COR-L47 (cell line): ENCODE measurements at places on chromosomes 12 and 14.

- peak; percentile 82 for DNase-seq
Measured at GRCh38 chr12:78863482-78864402, 832 bp upstream of the SYT1 start.

- no peak for DNase-seq
Measured at GRCh38 chr12:13101821-13102375, 1.6 kb downstream of the GSG1 start.

- DNase-seq = no peak
Measured at GRCh38 chr12:42135259-42135814, 9.3 kb downstream of the GXYLT1 start.

GRCh38 chr12:130965668-130966067, 12.0 kb downstream of the ADGRD1 start:
- no peak for DNase-seq

DNA sequence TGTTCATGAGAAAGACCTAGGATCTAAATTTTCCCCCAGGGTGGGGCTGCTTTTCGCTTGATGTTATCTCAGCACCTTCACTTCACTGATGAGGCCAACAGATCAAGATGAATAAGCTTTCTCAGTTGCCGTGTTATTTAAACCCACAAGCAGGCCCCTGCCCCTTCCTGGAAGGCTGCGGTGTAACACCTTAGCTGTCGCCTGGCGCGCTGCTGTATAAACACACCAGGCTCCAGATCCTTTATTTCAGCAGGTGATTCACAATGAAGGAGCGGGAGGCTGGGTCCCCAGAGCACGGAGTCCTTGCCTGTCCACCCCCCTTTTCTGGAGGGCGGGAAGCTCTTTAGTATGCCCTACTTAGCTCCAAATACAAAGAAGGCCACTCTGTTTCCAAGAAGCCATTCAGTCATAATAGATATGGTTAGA, 515.4 kb downstream of the FUT8 start:
- peak; percentile 90 for DNase-seq

- DNase-seq = peak; percentile 52
Measured at GRCh38 chr12:130335517-130336392, 1.9 kb upstream of the PIWIL1 start.

GRCh38 chr12:16604596-16605252, 1.2 kb downstream of the LMO3 start:
- DNase-seq = no peak

- DNase-seq = no peak
Measured at GRCh38 chr14:101959277-101959676, 5.1 kb upstream of the DYNC1H1 start.

- DNase-seq = no peak
Measured at GRCh38 chr12:116933091-116933490, 22.3 kb downstream of the FBXW8 start.

DNA sequence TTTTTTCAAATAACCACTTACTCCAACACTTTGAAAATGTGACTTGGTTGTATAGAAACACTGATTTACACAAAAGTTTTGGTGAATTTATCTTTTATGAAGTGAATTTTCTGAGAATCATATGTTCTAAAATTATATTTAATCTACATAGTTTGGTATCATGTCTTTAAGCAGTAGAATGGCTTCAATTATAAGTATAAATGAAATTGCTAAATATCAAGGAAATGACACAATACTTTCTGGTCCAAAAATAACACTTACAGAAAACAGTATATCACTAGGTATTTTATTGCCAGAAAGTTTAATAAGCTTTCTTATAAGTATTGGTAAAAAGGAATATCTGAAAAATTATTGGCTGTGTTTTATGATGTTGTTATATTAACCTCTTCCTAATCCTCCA, 90.9 kb downstream of the SRGAP1 start:
- no peak for DNase-seq

- peak; percentile 64 for DNase-seq
Measured at GRCh38 chr12:106345746-106346145, 11.8 kb upstream of the POLR3B start.

DNA sequence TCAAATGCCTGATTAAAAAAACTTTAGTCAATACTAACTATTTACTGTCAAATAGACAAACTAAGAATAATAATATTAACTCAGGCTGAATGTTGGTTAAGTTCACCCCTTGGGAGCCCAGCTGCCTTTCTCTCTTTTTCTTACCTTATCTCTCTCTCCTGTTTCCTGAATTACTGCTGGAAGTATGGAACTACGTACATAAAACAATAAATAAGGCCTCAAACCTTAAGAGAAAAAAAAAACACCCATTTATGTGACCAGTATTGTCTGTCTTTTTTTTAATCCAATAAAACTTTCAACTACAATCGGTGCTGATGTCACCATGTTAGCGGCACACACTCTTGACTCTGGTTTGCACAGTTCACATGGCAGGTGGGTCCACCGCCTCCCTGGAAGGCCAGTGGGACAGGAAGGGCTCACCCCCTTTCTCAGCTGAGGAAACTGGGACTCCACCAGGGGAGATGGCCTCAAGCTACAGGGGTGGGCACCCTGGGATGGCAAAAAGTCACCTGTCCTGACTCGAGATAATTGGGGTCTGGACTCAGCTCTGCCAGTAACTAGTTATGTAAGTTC, 21.3 kb downstream of the BCL11B start:
- DNase-seq = no peak

GRCh38 chr14:57933349-57933748, 67.5 kb upstream of the SLC35F4 start:
- DNase-seq = no peak

DNA sequence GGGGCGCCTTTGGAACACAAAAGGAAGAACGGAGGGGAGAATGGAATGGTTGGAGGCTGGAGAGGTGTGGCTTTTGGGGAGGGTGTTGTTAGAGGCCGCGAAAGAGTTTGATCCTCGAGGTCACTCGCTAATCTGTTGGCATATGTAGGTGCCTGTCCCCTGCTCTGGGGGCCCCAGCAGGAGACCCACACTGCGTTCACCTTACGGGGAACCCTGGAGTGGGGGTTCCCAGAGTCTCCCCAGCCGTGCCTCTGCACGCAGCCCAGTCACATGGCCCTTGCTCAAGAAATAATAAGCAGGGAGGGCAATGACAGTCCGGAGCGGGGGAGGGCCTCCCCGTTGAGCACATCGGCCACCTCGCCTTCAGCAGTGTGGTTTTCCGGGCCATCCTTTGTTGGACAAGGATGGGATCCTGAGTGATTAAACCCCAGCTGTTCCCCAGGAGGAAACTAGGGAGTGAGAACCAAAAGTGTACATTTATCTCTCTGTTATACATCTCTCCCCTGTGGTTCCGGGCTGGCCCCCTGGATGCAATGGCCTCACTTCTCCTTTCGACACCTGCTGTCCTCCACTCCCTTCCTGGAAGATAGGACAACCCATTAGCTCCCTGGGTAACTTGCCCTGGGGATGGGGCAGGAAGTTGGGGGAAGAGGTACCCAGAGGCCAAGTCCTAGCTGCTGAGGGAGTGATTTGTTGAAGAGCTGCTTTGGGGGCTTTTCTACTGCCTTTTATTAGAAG, 1.3 kb downstream of the PLEKHG3 start:
- peak; percentile 47 for DNase-seq

- no peak for DNase-seq
Measured at GRCh38 chr12:114774197-114774596, 90.2 kb upstream of the TBX3 start.

- DNase-seq = no peak
Measured at GRCh38 chr12:33994857-33995808, 27.2 kb upstream of the ALG10 start.

DNA sequence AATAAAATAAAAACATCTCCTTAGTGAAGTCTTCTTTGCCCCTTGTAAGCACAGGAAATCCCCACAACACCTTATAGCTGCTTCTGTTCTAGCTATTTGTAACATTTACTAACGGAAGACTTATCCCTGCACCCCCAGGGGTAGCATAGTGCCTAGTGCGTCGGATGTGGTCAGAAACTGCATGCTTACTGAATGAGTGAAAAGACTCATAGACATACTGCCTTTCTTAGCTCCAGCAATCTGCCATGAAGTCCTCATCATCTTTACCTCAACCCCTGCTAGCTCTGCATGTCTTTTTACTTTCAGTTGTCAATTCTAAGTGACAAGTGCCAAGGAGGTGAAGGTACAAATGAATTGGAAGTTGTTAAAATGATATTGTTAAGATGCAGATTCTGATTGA, 12.9 kb downstream of the RIOX1 start:
- no peak for DNase-seq

- no peak for DNase-seq
Measured at GRCh38 chr14:76146976-76147375, 4.7 kb upstream of the GPATCH2L start.

DNA sequence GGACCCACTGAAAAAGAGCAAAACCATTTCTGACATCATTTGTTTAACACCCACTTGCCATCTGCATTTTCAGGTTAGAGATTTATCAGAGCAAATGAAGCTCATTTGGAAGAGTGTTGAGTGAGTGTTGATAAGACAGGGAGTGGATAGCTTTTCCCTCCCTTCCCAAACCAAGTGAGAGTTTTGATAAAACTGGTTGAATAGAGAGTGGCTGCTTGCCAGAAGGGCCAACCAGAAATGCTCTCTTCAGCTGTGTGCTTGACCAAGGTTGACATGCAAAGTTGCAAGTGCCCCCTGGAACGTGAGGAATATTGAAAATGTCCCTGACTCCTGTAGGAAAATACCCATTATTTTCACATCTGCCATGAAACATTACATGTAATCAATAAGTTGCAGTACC, 1487.0 kb upstream of the FLRT2 start:
- no peak for DNase-seq

DNA sequence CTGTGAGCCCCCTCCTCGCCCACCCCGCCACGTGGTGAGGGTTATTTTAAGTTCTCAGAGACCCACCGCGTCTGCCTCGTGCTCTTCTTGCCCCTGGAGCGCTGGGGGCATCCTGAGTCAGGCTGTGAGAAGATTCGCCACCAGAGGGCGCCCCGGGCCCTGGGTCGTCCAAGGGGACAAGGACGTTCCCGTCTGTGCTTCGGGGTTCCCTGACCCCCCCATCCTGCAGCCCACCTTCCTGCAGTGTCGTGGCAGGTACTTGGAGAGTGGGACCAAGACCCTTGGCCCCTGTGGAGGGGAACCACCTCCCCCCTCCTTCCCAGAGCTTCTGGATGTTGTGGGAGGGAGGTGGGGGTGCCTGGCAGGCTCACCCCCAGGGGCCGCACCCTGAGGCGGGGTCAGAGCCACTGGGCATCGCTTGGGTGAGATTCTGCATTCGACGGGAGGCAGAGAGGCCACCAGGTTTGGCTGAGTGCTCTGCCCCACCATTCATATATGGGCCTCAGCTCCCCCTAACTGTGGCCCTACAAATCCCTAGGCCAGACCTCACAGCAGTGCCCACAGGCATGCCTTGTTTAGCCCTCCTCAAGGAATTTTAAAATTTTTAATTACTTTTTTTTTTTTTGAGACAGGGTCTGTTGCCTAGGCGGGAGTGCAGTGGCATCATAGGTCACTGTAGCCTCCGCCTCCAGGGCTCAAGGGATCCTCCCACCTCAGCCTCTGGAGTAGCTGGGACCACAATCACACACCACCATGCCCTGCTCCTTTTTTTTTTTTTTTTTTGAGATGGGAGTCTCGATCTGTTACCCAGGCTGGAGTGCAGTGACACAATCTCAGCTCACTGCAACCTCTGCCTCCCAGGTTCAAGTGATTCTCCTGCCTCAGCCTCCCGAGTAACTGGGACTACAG, 17.0 kb downstream of the RHOF start:
- DNase-seq = peak; percentile 59

- no peak for DNase-seq
Measured at GRCh38 chr12:42730291-42730690, 140.7 kb upstream of the PRICKLE1 start.

GRCh38 chr14:102255401-102256190, 49.4 kb downstream of the MOK start:
- DNase-seq = no peak

DNA sequence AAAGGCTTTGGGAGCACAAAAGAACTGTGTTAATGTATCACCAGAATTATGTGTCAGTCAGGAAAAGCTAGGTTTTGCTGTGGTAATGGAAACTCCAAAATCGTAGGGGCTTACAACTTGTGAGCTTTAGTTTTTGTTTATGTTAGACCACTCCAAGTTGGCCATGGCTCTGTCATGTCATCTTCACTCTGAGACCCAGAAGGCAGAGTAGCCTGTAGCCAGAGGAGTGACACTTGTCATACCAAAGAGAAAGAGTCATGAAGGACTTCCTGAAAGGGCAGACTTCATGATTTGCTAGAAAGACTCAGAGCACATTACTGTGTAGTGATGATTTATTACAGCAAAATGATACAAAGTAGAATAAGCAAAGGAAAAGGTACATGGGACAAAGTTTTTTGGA, 133.6 kb upstream of the SSTR1 start:
- no peak for DNase-seq

DNA sequence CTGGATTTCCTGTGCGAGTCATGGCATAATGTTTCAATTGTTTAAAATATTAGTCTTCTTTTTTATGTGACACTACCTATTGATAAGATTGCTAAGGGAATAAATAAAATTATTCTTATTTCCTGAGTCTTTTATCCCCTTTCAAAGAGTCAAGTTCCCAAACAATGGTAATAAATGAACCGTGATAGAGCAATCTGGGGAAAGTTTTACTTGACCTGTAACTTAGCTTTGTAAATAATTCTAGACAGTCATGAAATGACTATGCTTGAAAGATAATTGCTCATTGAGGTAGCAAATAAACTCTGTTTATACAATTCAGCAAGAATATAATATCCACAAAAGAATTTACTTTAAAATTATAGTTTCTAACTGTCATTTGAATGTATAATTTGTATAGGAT, 82.1 kb downstream of the TSPAN8 start:
- no peak for DNase-seq

GRCh38 chr12:93702707-93703315, 25.6 kb downstream of the CRADD start:
- DNase-seq = no peak

GRCh38 chr14:89013098-89013504, 188.7 kb downstream of the TTC8 start:
- peak; percentile 37 for DNase-seq

- no peak for DNase-seq
Measured at GRCh38 chr14:40119321-40119720, 687.1 kb upstream of the FBXO33 start.
